ENCODE measurements at places on chromosomes 12 and 14.

- DNase-seq: no peak
Observed at GRCh38 chr12:40232602-40233001, 7.8 kb downstream of the LRRK2 start.

DNA sequence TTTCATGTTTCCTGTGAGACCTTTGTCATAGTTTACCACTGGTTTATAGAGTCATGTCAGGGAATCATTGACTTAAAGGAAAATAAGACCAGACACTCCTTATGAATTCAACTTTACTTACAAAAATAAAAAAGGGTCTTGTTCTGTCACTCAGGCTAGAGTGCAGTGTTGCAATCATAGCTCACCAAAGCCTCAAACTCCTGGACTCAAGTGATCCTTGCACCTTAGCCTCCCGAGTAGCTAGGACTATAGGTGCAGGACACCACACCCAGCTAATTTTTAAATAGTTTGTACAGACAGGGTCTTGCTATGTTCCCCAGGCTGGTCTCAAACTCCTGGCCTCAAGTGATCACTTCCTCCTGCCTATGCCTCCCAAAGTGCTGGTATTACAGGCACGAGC, 19.0 kb downstream of the SLC41A2 start:
- DNase-seq: no peak

GRCh38 chr14:87494010-87494409, 499.0 kb downstream of the GALC start:
- no peak for DNase-seq

GRCh38 chr14:85156319-85156718, 373.6 kb upstream of the FLRT2 start:
- DNase-seq: no peak

DNA sequence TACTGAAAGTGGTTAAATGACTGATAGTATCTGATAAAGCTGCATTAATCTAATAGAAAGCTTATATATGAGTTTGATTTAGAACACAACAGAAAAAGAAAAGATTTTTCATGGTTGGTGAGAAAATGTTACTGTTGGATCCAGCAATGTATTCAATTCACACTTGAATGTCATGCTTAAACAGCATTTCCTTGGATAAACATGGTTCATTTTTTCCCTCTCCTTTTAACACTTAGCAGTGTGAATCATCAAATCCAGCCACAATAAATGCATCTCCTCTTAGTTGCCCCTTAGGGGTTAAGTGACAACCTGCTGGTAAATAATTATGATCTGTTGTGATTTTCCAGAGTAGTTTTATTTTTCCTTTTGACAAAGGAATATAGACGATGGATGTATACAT, 74.9 kb upstream of the GRIP1 start:
- DNase-seq: no peak

DNA sequence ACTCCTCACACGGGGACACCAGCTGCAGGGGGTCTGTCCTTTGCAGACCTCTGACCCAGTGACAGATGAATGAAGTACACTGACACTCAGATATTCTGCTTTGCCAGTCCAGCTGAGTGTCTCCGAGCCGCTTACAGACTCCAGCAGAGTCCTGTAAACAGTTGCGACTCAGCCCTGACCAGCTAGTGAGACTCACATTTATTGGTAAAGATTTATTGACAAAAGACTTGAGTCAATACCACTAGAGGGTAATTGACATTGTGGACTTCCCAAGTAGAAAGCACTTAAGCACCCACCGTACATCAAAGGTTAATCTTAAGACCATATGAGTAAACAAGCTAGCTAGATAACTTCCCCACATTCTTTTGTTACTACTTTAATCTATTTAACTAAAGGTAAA, 9.8 kb upstream of the FKBP4 start:
- no peak for DNase-seq

DNA sequence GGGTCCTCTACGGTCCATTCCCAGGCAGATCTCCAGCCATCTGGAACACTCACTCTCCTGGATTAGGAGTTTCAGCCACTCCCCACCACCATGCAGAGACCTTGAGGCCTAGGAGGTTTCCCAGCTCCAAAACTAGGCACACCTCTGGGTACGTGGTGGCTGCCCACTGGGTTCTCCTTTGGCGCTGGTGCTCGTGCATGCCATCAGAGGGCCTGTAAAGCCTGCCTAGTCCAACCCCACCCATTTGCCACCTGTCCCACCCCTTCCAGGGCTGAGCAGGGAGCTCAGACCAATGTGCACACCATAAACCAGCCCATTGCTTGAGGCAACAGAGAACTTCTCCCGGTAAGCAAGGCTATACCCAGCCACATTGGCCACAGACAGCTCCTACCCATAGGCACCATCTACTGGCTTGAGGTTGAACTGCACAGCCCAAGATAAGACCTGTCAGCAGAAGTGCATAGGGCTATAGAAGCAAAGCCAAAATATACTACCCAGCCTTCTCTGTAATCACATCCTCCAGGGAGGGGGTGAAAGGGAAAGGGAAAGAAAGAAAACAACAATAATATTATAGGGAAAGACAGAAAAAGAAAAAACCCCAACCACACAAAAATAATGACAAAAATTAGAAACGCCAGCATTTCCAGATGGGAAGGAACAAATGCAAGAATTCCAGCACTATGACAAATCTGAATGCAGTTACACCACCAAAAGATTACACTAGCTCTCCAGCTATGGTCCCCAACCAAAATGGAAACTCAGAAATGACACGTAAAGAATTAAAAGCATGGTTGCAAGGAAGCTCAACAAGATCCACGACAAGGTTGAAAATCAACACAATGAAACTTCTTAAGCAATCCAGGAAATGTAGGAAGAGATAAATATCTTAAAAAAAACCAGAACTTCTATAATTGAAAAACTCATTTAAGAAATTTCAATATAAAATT, 111.9 kb upstream of the CCDC175 start:
- DNase-seq: peak; percentile 18

DNA sequence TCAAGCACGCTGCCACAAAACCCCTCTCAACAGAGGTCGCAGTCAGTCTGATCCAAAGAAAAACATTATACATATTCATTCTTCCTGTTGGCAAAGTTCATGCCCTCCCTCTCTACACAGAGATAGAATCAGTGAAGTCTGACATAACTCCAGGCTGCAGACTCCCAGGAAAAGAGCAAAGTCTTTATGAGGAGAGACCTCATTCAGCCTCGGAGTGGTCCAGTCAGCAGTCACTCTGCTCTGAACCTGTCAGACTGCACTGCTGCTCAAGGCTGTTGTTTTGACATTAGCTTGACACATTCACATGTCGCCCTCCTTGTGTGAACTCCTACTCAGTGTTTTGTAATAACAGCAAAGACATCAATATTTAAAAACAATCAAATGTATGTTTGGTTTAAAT, 241.2 kb upstream of the G2E3 start:
- no peak for DNase-seq

DNA sequence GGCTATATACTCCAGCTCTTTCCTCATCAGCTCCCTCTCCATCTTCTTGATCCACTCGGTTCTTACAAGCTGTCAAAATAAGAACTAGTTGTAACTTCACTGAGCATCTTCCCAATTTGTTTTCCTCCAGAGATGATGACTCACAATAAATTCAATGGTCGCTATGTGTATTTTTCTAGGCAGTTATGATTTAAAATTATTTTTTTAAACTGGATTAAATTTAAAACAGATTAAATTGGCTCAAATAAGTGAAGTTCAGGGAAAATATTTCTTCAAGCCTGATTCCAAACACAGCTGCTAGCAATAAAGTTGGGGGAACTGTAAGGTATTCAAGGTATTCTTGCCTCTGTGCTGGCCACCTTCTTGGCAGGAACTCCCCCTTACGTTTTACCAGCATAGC, 717.7 kb upstream of the USP15 start:
- DNase-seq: no peak

Data from activated T-cell treated with anti-CD3 and anti-CD28 coated beads for 48 hours (primary cell).